Fibroblast of skin of left quadriceps (primary cell): ENCODE measurements at places on chromosomes 6 and 20.

- no peak for DNase-seq
Observed at GRCh38 chr6:151475653-151476523, 17.9 kb upstream of the CCDC170 start.

- DNase-seq: no peak
Observed at GRCh38 chr6:15437090-15437635, 191.3 kb downstream of the JARID2 start.

GRCh38 chr6:17115251-17116116 is 13.6 kb downstream of the STMND1 start:
- peak; percentile 74 for DNase-seq

DNA sequence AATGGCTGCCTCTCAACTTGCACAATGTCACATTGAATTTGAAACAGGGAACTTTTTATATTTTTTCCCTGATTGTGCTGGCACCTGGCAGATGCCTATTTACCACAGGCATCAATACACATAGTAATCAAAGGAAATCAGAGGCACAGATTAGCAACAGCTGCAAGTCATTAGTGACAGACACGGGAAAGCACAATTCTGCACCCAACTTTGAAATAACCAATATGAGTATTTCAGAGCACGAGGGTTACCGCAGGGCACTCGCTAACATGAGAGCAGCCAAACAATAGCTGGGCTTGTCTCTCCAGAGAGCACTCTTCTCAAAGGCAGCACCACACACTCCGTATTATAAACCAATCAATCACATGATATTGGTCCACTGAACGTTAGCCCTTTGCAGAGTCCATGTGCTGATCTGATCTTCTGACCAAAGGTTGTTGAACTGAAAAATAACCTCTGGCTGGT is 149.5 kb downstream of the RNF144B start:
- DNase-seq: no peak

GRCh38 chr6:111824608-111825337 is 48.5 kb downstream of the FYN start:
- no peak for DNase-seq

DNA sequence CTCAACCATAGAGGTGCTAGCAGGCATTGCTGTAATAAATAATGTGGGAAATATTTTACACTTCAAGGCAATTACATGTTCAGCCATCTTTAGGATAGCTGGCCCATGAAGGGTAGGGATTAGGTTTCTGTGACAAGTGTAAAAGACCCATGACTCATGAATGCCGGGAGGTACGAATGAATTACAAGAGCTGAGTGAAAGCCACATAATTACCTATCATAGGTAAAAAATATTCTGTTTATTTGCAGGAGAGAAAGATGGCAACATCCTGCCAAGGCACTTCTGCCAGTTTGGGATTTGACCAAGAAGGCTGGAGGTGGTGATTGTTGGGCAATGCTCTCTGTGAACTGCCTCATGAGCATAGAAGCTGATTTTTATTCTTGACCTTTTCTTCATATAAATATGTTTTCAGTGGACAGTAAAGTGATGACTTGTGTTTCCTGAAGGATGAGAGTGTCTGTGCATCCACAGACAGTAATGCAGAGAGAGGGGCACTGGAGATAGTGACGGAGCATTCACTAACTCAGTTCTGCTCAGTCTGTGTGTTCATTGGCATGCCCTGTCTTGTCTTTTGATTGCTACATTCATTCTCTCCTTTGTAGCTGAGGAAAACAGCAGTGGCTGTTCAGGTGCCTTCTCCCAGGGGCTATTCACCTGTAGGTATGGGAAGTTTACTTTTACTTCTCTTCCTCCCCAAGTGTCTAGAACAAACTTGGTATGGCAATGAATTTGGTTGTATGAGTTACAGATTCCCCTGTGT is 481.1 kb downstream of the TFAP2B start:
- DNase-seq: no peak

DNA sequence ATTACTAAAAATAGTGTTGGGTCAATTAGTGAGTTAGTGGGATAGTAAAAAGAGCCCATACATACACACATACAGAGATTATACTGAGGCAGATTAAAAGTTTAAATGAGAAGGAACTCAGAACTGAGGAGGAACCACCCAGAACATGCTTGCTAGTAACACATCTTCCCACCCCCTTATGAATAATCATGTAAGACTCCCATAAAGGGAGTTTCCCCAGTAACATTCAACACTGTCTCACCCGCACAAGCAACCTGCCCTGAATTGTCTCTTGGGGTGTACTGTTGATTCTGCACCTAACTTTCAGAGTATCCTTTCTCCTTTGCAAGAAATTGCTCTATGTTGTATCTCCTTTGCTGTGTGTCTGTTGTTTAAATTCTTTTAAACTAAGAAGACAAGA is 11.1 kb upstream of the HLA-DQB2 start:
- DNase-seq: no peak

DNA sequence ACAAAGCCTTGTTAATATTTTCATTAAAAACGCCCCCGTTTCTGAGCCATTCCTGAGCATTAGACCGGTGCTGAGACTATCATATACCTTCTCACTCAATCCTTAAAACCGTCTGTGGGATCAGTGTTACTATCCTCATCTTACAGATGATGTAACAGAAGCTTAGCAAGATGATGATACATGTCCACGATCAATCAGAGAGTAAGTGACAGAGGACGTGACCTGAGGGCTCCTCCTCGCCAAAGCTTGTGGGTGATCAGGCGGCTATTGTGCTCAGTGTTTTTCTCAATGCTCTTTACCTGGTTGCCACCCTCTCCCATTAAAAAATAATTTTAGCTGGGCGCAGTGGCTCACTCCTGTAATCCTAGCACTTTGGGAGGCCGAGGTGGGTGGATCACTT is 113.1 kb downstream of the MTHFD1L start:
- no peak for DNase-seq

- DNase-seq: no peak
Observed at GRCh38 chr6:153172815-153173214, 41.7 kb upstream of the RGS17 start.

GRCh38 chr20:13325033-13325432 is 104.0 kb downstream of the ISM1 start:
- DNase-seq: no peak

GRCh38 chr20:17959257-17959627 is 9.4 kb downstream of the SNX5 start:
- DNase-seq: no peak

GRCh38 chr6:34115403-34115795 is 30.5 kb downstream of the GRM4 start:
- DNase-seq: peak; percentile 3

DNA sequence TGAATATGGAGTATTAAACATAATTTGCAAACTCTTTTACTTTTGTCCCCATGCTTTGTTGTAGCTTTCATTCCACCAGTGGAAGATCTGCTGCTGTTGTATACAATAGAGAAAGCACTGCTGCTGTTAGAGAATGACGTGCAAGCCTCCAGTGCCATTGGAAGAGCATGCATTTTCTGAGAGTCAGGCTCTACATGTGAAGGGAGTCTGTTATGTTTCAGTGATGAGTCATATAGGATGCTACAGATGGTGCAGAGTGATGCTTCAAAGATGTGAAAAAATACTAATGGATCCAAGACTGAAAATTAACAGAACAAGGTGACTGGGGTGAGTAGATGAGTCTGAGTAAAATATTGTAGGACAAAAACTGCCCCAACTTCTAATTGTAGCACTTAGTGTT is 22.4 kb upstream of the BACH2 start:
- peak; percentile 58 for DNase-seq

- no peak for DNase-seq
Observed at GRCh38 chr6:77021778-77022177, 441.5 kb downstream of the HTR1B start.
